AG04449 (cell line): ENCODE measurements at places on chromosomes 12 and 14.

DNA sequence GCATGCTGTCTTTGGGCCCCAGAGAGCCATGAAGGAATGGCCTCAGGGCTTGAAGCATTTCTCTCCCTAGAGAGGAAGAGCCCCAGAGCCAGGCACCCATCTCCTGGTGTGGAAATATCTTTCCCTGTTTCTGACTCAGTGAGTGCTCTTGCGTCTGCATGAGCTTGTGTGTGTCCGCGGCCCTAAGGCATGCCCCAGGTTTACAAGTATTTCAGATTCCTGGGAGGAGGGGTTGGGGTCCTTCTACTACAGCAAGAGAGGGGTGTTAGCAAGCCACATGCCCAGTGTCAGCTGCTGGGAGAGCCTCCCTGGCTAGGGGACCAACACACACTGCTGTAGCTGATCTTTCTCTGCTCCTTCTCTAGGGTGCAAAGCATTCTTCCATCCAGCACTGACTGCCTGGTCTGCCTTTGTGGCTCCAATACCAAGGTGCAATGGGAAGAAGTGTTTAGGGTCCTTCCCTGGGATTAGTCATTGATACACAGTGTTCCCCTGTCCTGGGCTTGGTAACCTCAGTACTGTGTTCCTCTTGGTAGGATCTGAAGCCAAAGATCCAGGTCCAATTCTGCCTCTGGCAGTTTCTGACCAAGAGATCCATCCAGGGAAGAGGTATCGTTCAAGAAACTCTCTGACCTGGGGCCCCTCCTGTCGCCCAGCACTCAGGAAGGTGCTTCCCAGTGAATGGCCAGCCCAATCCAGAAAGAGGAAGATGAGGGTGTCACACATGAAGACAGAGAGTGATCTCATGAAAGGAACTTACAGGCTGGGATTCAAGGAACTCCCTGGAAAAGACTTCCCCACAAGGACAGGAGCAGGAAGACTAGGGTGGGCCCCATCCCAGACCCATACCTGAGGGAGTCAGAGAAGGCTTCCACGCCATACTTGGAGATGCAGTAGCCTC, 3.1 kb downstream of the RDH16 start:
- no peak for DNase-seq

- no peak for DNase-seq
Measured at GRCh38 chr14:53772936-53773335, 183.7 kb downstream of the BMP4 start.

- no peak for DNase-seq
Measured at GRCh38 chr12:62839869-62840660, 94.9 kb downstream of the PPM1H start.

DNA sequence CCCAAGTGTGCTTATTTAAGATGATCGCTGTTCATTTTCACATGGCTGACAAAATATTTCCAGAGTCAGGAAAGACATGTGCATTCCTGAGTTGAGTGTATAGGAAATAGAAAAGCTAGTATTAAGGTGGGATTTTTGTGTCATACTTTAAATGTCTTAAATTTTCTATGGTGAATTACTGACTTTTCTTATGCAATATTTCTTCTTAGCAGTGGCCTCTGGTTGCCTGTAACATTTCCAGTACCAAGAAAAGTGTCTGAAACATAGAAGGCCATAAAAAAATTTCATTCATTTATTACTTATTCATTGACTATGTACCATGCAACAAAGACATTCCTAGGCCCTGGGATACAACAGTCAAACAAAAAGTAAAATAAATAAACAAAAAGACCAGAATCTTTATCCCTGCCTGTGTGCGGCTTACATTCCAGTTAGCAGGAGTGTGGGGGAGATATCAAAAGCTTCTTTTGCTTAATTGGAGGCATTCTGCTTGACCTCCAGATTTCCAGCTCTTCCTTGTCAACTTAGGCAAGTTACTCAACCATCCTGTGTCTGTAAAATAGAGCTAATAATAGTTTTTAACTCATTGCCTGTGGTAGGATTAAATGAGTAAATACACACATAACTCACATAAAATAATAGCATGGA, 216.3 kb upstream of the FLRT2 start:
- DNase-seq = peak; percentile 65

DNA sequence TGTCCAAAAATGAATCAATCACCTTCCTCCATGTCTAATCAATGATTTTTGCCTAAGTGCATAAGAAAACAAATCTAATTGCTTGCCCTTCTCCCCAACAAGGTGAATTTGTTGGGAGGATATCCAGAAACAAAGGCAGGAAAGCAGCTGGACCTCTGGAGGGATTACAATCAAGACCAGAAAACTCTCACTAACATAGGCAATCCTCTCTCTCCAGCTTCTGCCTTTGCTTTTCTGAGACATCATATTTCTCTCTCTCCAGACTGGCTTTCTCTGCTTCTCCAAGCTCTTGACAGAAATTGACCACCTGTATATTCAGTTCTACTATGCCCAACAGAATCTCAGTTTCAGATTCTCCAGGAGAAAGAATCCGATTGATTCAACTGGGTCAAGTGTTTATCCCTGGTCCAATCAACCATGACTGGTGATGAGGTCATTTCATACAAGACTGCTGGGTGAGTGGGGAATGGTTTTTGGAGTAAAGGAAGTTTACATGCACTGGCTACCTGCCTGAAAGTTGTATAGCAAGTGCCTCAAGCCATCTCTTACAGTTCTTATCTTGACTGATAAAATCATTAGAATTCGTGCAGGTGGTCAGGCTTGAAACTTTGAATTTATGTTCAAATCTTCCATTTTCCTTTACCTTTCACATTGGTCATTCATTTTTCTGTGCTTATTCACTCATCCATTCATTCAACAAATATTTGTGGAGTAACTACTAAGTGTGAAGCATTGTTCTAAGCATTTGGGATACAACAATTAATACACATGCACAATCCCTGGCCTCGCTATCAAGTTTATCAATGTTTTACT, 22.2 kb upstream of the CFAP54 start:
- DNase-seq = no peak

GRCh38 chr14:104639885-104640548, 35.4 kb upstream of the TMEM179 start:
- no peak for DNase-seq

DNA sequence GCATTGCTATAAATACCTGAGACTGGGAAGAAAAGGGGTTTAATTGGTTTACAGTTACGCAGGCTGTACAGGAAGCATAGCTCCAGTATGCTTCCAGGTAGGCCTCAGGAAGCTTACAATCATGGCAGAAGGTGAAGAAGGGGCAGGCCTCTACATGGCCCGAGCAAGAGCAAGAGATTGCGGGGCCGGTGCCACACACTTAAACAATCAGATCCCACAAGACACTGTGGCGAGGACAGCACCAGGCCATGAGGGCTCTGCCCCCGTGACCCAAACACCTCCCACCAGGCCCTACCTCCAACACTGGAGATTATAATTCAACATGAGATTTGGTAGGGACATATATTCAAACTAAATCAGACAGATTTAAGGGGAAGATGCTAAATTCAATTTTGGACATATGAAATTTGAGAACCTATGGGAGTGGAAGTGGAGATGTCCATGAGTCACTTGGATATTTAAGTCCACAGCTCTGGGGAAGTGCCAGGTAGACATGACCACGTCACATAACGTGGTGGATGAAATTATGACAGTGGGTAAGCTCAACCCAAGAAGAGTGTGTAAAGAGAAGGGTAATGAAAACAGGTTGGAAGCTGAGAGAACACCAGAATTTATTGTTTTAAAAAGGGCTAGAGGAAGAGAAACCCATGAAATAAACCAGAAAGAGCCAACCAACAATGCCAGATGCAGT, 1.5 kb upstream of the LTA4H start:
- no peak for DNase-seq

DNA sequence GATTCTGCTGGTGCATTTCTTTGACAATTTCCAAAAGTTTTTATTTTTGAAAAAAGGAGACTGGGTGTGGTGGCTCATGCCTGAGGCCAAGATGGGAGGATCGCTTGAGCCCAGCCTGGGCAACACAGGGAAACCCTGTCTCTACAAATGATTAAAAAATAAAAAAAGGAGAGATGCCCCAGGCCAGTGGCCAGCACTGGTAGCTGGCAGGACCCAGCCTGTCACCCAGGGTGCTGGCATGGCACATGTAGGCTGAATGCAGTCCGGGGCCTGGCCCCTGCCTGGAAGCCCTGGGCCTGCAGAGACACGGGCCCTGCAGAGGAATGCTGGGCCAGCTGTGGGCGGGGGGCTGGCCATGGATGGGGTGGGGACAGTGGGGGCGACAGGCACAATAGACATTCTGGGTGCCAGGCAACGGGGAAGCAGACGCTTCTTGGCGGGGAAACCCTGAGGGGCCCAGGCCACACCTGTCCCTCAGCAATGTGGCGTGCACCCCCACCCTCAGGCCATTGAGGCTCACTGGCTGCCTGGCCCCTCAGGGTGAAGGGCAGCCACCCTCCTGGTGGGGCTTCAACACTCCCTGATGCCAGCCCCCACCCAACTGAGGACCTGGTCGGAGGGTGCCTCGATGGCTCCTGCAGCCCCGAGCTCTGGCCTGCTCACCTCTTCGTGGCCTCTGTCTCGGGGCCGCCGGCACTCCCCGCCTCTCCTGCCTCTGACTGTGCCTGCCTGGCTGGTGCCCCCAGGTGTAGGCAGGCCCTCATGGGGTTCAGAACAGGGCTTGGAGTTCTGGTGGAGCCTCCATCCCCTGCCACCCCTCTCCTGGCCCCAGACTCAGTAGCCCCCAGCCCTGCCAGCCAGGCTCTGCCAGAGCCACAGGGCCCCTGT, 12.1 kb downstream of the TRMT61A start:
- no peak for DNase-seq

GRCh38 chr14:99930420-99931274, 134.6 kb upstream of the EVL start:
- DNase-seq = no peak

DNA sequence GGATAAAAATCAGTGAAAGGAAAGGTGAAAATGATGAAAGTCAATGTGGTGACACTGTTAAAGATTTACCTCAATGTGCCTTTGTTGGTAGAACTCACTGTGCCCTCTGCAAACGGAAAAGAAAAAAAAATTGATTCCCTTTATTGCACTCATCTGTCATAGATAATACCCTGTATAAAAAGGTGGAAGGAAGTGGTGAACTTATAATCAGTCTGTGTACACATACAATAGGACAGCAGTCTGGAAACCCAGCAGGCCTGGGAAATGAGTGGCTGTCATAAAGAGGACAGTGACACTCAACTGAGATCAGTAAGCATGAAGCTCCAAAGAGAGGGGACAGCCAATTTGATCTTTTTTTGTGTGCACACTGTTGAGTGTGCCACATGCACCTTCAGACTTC, 364.7 kb downstream of the NOVA1 start:
- no peak for DNase-seq

DNA sequence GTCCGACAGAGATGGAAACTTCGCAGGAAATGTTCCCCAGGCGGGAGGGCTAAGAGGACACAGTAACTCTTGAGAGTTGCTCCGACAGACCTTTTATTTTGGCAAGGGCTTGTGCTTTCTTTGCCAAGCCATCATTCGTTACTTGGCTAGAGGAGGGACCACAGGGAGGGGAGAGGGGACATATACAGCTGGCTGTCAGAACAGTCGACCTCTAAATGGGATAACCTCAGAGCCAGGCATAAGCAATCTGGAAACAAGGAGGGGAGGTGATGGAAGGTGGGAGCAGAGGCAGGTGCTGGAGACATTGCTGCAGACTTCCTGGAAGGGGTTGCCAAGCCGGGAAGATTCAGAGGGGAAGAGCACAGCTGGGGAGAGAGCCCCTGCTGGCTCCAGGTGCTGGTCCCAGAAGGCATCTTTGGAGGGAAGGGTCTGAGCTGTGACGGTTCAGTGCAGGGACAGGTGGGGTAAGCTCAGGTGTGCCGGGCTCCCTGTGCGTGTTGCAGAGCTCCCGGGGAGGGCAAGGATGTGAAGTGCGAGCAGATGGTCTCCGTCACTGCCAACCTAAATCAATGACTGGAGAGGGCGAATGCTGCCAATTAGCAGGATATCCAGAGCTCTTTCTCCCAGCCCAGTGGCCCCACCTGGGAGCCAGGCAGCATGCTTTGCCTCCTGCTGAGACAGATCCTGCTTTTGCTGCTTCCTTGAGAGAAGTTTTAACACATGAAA, 50.1 kb downstream of the CHST11 start:
- DNase-seq = no peak

- no peak for DNase-seq
Measured at GRCh38 chr14:20332431-20332787, 670 bp downstream of the CCNB1IP1 start.

DNA sequence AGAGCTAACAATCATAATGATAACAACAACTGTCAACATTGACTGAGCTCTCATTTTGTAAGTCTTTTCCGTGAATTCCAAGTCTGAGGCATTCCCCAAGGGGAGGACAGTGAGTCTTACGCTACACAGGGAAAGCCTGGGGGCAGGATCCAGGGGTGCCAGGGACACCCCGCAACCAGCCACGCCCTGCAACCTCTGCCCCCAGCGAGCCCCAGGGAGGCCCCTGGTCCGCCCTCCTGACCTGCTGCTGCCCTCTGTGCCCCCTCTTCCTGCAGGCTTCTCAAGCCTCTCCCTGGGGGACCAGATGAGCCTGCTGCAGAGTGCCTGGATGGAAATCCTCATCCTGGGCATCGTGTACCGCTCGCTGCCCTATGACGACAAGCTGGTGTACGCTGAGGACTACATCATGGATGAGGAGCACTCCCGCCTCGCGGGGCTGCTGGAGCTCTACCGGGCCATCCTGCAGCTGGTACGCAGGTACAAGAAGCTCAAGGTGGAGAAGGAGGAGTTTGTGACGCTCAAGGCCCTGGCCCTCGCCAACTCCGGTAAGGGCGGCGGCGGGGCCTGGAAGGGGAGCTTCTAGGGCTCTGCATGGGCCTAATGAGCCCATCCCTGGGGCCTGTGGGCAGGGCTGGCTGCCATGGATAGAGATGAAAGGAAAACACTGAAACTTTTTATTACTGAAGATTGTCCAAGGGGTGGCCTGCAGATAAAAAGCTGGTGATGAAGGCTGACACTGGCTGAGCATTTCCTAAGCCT, 115.4 kb downstream of the ESRRB start:
- no peak for DNase-seq

- no peak for DNase-seq
Measured at GRCh38 chr12:32559434-32559833, 119.7 kb upstream of the DNM1L start.

GRCh38 chr12:89733579-89734201, 25.1 kb upstream of the ATP2B1 start:
- peak; percentile 84 for DNase-seq

DNA sequence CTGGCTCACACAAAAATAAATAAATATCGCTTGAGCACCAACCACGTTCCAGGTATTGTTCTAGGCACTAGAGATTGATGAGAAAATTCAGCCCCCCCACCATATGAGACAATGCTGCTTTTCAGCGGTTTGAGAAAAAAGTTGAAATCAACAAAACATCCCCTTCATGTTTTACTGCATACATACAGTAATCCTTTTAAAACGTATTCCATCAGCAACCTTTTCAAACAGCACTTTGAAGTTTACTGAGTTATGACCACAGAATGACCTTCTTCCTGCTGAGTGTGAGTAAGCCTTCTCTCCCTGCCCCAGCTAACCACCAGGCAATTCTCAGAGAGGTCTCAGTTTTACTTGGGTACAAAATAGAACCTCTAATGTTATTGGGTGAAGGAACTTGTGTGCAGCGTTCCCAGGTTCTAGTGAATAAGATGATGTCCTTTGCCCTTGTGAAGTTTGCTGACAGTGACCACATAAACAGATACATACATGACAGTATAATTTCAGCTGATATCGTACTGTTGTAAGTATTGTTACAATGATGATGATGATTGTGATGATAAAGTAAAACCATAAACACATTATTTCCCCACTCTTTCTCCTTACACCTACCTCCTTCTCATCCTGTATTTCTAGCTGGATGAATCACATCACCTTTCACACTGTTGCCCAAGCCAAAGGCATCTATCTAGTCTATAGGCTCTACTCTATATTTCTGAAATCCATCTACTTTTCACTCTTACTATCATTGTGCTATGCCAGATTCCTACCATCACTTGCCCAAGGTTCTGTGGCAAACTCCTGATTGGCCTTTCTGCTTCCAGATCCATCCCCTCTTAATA, 124.4 kb upstream of the KRR1 start:
- DNase-seq = peak; percentile 42
